ENCODE measurements at places on chromosomes 16 and 17.

DNA sequence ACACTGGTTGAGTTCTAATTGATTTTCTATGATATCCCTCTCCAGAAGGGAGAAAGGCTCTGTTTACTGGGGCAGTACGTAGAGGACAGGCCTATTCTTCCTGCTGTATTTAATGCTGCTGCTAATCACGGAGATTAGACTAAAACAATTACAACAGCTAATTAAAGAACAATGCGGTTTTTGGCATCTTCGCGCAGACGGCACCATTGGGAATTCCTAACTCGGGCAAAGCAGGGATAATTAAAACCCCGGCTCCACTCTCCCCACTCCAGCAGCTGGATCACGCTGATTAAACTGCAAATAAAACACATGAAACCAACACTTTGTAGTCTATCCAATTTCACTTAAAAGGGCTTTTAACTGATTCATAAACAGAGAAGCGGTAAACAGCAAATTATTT is 147.6 kb downstream of the XYLT1 start:
- DNase-seq = no peak

DNA sequence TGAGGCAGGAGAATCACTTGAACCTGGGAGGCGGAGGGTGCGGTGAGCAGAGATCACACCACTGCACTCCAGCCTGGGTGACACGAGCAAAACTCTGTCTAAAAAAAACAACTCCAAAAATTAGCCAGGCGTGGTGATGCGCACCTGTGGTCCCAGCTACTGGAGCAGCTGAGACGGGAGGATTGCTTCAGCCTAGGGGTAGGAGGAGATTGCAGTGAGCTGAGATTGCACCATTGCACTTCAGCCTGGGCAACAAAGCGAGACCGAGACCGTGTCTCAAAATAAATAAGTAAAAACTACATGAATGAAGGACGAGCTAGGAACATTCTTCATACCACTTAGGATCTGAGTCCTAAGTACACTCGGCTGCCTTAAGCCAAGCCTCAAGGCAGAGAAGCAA is 35.4 kb downstream of the CCDC57 start:
- DNase-seq = no peak

- no peak for DNase-seq
Observed at GRCh38 chr16:24246911-24247607, 9.1 kb upstream of the CACNG3 start.

- DNase-seq = no peak
Observed at GRCh38 chr16:85629326-85629725, 16.2 kb downstream of the GSE1 start.

DNA sequence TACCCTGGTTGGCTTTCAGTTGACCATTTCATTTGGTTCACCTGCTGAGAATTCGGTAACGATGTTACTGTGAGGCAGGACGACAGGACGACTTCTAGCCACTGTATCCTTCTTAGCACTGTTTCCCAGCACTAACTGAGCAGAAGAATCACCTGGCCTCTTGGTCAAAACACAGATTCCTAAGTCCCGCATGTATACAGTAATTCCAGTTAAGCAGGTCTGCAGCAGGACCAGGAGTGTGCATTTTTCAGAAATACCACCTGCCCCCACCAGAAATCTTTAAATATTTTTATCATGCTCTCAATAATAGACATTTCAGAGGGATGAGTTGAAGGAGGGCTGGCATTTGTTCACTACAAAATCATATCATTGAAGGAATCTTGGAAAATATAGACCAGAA is 22.6 kb downstream of the RSL1D1 start:
- DNase-seq = no peak

GRCh38 chr16:14437426-14437825 is 192.6 kb downstream of the PARN start:
- DNase-seq = no peak

DNA sequence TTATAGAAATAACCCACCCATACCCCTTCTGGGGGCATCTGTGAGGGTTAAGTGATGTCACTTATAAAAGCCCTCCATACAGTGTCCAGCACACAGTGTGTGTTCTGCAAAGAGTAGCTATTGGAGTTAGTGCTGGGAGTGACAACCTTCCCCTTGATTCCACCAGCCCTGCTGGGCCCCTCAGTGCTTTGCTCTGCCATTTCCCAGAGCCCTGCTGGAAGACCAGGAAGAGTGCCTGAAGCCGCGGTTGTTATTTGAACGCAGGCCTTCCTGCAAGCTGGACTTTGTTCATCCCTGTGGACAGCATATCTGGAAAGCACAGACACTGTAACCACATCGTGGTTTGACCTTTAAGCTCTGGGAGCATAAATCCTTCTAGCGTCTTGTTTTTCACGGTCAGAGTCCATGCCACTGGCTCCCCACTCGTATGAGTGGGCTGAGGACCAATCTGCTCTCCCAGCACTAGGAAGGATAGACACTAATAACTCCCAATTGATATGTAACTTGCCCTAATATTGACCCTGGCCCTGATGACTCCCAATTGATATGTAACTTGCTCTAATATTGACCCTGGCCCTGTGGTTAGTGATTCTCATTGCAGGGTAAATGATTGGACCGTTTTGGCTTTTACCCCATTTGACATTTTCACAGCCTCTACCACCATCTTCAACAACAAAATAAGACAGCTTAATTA is 297.1 kb upstream of the MAF start:
- no peak for DNase-seq
